ENCODE measurements at places on chromosomes 7 and 10.
A peak's percentile ranks its signal among the peaks of the same experiment; 100 is the strongest.

DNA sequence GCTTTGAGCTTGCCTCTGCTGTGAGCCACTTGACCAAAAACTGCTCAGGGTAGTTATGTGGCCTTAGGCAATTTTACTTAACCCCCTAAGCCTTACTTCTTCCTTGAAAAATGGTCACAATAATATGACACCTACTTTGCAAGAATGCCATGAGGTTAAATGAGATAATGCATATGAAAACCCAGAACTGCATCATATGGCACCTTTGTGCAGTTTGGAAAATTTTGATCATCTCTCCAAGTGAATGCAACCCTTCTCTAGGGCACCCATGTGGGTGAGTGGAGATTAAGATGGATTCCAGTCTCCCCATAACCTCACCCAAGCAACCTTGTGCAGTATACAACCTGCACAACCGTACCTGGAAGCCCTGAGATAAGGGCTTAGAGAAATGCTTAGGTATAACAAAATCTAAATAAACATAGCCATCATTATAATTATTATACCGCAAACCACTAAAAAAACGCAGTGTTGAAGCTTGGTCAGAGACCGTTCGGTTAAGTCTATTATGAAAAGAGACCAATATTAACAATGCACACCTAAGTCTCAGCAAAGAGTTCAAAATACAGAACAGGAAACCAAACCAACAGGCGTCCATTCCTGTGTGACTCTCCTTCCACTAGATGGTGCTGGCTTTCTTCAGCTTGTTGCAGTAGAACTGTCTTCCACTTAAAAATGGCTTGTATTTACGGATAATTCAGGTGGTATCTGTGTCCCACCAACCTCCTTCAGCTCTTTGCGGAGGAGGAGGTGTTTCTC lies 21.0 kb upstream of the ASB15 start:
- DNase-seq: peak; percentile 76

- DNase-seq: no peak
These were observed 19.4 kb downstream of the PON3 start for GRCh38 chr7:95376632-95377400.

DNA sequence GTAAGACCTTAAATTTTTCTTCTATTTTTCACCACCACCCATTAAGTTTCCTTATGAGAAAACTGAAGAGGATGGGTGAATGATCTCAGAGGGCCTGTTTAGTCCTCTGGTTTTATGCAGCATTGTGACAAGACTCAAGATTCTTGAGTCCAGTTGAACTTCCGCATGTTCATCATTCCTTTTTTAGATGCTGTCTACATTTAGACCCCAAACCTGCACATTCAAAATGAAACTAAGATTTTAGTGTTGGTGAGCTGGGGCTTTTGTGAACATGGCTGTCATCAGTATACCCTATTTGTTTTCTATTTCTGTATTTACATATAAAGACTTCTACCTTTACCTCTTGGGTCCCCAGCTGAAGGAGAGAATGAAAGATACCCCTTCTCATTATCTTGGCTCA lies 31.1 kb downstream of the NET1 start:
- DNase-seq: no peak

GRCh38 chr7:91264924-91265681 lies 870 bp downstream of the FZD1 start:
- peak; percentile 76 for DNase-seq

DNA sequence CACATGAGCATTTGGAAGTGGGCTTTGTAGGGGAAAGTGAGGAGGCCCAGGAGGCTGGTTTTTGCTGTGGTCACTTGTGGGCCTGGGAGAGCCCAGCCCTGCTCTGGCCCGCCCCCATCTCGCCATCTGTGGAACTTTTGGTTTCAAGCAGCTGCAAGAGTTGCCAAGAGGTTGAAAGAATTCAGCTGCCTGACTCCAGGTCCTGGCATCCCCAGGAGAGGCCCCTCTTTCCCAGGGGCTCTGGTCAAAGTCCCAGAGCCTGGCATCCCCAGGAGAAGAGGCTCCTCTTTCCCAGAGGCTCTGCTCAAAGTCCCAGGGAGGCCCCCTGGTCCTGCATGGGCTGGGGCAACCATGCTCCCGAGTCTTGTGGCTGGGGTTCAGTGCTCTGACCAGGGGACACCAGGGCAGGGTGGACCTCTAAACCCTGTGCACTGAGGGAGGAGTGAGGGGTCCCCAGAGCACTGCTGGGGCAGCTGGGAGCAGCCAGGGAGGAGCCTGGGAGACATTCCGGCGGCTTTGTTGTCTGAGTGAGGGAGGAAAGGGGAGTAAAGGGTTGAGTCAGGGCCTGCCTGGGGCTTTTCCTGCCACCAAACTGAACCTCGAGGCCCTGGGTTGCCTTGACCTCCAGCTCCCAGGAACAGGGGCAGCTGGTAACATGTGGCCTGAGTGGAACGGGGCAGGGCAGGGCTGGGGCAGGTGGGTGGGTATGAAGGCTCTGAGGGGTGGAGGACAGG lies 27.7 kb upstream of the CSGALNACT2 start:
- DNase-seq: peak; percentile 50

GRCh38 chr7:12056381-12056780 lies 154.7 kb upstream of the TMEM106B start:
- peak; percentile 27 for DNase-seq

DNA sequence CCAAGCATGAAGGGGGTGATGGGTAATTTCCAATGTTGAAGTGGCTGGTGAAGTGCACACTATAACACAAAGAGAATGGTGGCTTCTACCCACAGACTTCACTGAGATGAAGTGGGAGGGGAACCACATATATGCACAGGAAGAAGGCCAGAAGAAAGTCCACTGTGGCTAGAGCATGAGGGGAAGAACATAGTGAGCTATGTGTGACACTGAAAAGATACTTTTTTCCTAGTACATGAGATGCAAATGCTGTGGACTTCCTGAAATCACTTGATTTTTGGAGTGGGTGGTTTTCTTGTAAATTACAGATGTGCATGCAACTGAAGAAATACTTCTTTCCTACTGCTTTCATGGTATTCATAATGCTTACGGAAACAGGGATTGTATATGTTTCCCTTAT lies 115.6 kb upstream of the PHYHIPL start:
- DNase-seq: no peak

DNA sequence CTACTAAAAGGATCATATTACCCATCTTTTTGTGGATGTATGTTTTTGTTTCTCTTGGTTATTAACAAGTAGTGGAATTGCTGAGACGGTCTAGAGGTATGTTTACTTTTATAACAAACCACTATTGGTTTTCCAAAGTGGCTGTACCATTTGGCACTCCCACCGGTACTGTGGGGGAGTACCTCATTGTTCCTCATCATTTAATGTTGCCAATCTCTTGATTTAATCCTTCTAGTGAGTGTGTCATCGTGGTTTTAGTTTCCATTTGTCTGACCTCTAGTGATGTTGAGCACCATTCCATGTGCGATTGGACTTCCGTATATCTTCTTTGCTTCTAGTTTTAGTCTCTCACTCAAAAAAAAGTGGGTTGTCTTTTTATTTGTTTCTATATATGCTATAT lies 50.4 kb downstream of the RBM33 start:
- DNase-seq: no peak

DNA sequence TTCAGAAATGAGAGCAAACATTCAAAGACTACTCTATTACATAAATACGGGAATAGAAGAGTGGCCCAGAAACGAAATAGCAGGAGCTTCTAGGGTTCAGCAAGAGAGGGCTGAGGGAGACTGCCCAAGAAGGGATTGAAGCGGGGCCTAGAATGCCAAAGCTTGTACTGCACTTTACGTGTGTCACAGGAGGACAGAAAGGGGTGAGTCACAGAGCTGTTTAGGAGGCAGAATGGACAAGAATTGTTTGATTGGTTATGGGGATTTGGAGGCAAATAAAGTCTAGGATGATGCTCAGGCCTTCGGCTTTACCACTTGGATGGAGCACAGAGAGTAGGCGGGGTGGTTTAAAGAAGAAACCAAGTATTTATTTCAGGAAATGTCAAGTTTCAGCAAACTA lies 11.3 kb upstream of the FXYD4 start:
- no peak for DNase-seq

GRCh38 chr7:77351539-77352004 lies 64.6 kb downstream of the GSAP start:
- no peak for DNase-seq

- no peak for DNase-seq
These were observed 6.8 kb downstream of the GPR146 start for GRCh38 chr7:1050956-1051690.

DNA sequence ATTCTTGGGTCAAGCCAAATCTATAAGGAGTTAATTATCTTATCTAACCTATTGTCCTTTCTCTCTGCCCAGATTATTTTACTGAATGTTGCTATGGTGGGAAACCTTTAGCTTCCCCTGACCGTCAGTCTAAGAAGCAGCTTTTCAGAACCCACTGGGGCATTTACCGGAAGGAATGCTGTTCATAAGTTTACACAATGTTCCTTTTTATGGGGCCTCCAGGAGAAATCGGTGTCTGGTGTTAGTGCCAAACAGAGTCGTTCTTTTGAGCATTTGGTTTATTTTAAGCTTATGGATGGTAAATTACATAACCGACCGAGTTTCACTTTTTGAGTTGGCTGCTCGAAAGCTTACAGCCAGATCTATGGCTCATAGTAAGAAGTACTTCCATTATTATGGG lies 111.9 kb downstream of the CACNB2 start:
- no peak for DNase-seq

DNA sequence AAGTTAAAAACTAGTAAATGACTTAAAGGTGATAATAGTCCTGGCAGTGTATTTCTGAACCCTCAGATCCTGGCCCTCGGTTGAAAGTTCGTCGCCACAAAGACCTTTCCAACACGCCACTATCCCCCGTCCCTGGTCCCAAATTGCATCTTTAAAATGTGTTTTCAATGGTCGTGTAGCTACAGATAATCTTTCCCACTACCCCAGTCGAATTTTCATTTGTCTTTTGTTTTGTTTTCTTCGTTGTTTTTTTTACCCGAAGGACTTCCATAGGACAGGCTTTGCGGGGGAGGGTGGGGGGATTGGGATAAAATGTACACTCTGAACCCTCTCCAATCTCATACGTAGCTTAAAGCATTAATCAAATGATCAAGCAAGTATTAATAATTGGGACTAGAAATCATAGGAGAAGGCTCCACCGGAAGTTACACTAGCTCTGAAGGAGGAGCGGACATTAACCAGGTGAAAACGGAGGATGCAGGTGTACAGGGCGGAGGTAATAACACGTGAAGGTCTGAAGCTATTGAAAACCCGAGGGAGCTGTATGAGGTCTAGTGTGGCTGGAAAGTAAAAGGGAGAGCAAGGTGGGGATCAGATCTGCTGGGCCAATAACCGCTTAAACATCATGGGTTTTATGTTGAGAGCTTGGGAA lies 32.8 kb upstream of the PHF14 start:
- DNase-seq: no peak

- no peak for DNase-seq
These were observed 141.0 kb downstream of the SH3PXD2A start for GRCh38 chr10:103714232-103714891.

- DNase-seq: no peak
These were observed 51.1 kb upstream of the ADRB1 start for GRCh38 chr10:113992471-113993011.

DNA sequence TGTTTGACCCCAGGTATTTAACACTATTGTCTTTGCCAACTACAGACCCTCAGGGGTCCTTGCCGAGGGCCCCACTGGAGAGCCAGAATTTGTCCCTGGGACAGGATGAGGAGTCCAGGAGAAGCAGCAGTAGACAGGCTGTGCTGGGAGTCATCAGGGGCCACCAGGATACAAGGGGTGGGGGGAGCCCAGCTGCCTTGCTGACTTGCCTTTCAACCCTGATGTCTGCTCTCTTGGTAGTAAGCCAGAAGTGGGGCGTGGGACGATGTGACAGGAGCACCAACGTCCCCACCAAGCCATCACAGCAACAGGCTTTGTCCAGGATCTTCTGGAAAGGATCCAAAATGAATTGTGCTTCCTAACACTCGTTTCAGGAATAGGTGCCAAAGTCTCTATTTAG lies 62.4 kb upstream of the CDCA7L start:
- no peak for DNase-seq

GRCh38 chr7:148723846-148724245 lies 25.1 kb downstream of the CUL1 start:
- DNase-seq: peak; percentile 24

DNA sequence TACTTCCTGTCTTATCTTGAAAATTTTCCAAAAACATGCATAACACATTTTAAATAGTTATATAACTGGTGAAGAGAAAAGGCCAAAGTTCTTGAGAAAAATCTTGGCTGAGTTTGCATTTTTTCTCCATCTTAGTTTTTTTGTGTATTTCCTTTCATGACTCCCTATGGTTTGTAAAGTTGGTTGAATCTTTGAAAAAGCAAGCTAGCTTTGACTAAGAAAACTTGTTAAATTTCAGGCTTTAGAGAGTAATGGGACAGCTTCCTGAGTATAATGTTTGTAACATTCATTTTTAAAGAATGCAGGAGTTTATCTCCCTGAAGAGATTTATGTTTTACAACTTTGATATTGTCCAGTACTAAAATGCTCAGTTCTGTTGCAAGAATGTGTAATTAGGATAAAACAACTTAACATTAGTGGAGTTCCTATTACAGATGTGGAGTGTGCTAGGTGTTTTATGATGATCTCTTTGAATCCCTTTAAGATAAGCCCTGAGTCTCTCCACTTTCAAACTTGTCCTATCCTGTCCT lies 11.1 kb upstream of the HERPUD2 start:
- DNase-seq: peak; percentile 64

DNA sequence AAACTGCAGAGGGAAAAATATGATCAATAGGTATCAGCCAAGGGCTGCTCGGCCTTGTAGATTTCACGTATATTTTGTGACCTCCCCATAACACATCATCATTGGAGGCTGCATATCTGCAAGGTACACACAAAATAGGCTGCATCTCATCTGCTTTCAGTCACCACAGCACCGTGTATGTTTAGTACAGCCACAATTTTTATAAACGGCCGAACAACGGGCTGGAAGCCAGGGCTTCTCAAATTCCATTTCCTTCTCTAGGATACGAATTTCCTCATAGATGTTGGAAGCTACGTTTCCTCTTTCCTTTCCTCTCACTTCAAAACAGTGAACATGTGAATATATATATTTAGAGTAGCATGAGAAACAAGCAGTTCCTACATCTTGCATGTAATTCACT lies 20.2 kb upstream of the FOXK1 start:
- DNase-seq: no peak

GRCh38 chr10:128377364-128377987 lies 251.3 kb upstream of the MKI67 start:
- DNase-seq: no peak

- DNase-seq: no peak
These were observed 808.1 kb downstream of the XPNPEP1 start for GRCh38 chr10:109115179-109115578.

GRCh38 chr7:44195889-44196288 lies 4.9 kb upstream of the YKT6 start:
- DNase-seq: peak; percentile 38

All from cardiac fibroblast (primary cell).